ENCODE measurements at places on chromosomes 6 and 20.

- no peak for DNase-seq
Measured at GRCh38 chr20:12815231-12815768, 193.5 kb upstream of the SPTLC3 start.

GRCh38 chr20:47274401-47275108, 81.9 kb downstream of the ZMYND8 start:
- DNase-seq = peak; percentile 48

- peak; percentile 59 for DNase-seq
Measured at GRCh38 chr6:157274471-157275226, 48.7 kb downstream of the TMEM242 start.

GRCh38 chr6:137715589-137716045, 151.4 kb upstream of the TNFAIP3 start:
- DNase-seq = no peak

DNA sequence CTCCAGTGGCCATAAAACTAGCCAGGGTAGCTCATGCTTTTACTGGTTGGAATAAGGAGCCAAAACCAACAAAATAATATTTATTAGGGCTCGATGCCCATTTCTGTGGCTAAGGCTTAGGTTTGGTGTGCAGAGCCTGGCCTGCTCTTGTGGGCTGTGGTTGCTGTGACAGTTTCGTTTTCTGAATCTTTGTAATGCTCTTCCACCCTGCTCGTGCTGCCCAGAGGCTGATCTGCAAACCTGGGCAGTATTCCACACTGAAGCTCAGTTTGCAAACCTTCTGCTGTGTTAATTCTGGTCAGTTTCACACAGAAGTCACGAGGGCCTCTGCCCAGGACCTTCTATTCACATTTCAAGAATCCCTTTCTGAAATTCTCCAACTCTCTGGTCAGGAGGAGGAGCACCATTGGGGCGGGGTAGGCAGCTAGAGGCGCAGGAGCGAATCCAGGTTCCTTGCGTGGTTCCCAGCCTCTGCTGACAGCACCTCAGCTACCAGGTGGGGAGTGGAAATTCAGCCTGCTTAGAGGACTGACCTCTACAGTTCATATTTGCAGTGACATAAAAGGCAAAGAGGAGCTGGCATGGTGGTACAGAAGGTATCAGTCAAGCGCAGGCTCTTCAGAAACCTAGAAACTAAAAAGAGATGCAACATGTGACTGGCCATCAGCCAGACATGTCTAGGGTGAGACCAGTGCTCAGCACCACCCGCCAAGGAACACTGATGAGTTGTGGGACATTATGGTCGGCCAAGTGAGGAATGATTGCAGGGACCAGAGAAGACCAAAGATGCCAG, 14.3 kb upstream of the C20orf144 start:
- DNase-seq = peak; percentile 25

GRCh38 chr6:7650878-7651277, 60.9 kb downstream of the SNRNP48 start:
- no peak for DNase-seq

Data from T1000 (cell line).